ENCODE measurements at places on chromosomes 12 and 14.

GRCh38 chr12:61037792-61038191 lies 1222.4 kb upstream of the USP15 start:
- DNase-seq: no peak

- DNase-seq: peak; percentile 29
Measured at GRCh38 chr14:104563742-104564615, 15.6 kb upstream of the C14orf180 start.

- DNase-seq: no peak
Measured at GRCh38 chr14:78164226-78164853, 5.8 kb upstream of the NRXN3 start.

GRCh38 chr12:127381043-127381668 lies 885.8 kb upstream of the TMEM132C start:
- no peak for DNase-seq

GRCh38 chr12:9588749-9589148 lies 19.0 kb downstream of the KLRB1 start:
- DNase-seq: no peak

DNA sequence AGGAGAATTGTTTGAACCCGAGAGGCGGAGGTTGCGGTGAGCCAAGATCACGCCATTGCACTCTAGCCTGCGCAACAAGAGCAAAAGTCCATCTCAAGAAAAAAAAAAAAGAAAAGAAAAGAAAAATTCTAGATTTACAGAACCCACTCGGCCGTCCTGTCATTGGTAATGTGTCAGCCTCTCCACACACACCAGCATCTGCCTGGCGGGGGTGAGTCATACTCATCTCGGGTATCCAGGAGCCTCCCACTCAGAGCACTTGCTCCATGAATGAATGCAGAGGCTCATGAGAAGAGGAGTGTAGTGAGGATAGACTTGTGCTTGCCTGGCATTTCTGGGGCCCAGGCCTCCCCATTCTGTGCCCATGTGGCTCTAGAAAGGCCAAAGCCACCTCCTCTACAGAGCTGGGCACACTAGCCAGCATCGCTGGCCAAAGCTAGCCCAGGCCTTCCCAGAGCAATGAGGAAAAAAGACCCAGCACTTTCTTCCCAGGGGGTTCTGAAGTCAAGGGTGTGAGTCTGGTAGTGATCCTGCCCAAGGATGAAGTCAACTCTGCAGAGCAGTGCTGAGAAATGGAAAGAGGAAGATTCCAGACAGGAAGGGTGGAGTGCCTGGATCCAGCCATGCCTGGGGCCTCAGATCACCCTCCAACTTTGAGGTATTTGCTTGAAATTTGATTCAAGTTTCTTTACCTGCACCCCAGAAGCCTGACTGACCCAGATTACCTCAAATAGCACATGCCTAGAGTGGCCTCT lies 31.2 kb upstream of the KLC1 start:
- no peak for DNase-seq

DNA sequence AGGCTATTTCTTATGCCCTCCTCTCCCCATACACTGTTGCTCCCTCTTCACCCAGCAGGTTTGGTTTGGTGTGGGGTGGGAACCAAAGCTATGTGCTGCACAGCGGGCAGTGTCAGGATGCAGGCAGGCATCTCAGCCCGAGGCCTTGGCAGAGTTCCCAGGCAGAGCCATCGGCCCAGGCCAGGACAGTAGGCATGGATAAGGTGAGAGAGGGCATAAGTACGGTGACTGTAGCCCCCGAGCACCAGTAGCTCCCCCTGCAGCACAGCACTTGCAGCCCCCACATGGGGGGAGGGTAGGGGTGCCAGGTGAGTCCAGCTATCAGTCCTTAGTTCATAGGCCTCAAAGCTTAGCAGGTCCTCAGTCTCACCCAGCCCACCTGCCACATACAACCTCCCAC lies 7.2 kb downstream of the KLHL33 start:
- DNase-seq: no peak

- DNase-seq: no peak
Measured at GRCh38 chr14:105224845-105225570, 23.3 kb upstream of the BTBD6 start.

DNA sequence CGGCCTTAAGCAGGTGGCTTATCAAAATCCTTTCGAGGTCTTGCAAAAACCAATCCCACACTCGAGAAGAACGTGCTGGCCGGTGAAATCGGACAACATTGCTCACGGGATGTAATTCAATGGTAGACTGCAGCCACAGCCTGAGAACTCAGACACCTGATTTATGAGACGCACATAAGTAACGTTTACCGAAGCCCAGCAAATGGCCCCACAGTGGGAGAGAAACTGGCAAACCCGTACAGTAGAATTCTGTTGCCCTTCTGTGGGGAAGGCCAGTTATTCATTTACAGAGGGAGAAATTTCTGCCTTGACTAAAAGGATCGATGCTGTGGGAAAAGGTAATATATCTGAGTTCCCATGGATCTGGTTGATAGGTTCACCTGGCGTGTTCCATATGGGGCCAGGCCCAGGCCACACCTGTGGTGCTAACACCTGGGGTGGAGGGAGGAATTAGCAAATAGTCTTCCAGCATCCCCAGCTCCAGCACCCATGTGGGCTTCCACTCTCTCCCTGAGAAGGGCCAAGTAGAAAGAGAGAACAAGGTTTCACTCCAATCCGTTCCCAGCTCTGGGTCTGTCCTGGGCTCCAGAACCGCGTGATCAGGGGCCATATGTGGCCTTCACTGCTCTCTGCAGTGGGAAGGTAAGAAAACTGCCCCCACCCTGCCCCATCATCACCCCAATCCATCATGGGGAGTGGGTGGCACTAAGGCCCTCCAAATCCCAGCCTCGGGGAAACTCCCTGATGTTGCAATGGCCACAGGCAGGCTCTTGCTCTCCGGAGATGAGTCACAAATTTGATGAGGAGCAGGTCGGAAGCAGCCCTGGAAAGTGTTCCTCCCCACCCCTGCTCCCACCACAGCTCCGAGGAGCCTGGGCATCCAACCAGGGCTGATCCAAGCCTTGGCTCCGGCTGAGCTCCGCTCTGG lies 12.7 kb downstream of the BDKRB1 start:
- DNase-seq: no peak

- no peak for DNase-seq
Measured at GRCh38 chr12:29148911-29149690, at the start of gene FAR2. TSS of gene FAR2 (plus strand) at chr12:29149278. CDS start at chr12:29270450, 121,172 bp downstream.

- no peak for DNase-seq
Measured at GRCh38 chr12:1030779-1031178, 39.8 kb downstream of the ERC1 start.

GRCh38 chr14:103819503-103820307 lies 27.7 kb downstream of the PPP1R13B start:
- no peak for DNase-seq

DNA sequence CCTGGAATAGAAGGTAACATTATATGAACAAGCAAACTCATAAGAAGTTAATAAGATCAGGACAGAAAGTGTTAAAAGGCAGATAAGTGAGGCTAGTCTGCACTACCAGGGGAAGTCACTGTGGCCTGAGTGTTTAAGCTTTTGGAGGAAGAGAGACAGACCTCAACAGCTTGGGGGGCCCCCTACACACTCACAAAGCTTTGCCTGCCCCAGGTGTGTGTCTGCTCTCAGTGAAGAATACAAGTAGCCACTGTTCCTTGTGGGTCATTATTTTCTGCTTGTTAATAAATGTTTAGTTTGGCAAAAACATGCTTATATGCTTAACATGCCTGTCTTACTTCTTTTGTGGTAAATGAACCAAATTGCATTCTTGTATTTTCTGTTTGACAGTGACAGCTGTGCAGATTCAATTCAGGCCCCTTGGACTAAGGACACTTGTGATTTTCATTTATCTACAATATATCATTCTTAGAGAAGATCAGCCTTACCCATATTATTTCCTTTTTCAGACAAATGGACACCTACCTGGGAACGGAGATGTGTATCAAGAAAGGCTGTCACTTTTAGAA lies 50.7 kb upstream of the C12orf71 start:
- no peak for DNase-seq

- no peak for DNase-seq
Measured at GRCh38 chr12:65962921-65963861, 138.9 kb downstream of the HMGA2 start.

GRCh38 chr12:14905269-14906004 lies 19.8 kb upstream of the MGP start:
- DNase-seq: peak; percentile 88

- DNase-seq: no peak
Measured at GRCh38 chr14:106845286-106846087, 1319.1 kb downstream of the TMEM121 start.

DNA sequence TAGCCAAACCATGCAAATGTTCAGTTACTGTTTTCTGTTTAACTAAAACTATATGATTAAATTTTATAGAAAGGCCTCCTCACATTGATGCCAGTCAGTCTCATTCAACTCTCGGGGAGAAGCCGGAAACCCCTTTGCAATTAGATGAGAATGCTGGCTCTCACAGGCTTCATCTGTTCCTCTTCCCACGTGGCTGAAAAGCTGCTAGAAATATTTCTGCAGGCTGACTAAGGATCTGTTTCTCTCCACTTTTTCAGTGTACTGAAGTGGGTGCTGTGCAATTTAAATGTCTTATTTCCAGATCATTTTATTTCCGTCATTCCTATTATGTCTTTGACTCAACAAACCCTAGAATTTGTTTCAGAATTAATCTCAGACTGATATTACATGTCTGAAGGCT lies 17.4 kb upstream of the KCNH3 start:
- DNase-seq: no peak

GRCh38 chr14:103247169-103247606 lies 86.8 kb upstream of the EIF5 start:
- DNase-seq: no peak

DNA sequence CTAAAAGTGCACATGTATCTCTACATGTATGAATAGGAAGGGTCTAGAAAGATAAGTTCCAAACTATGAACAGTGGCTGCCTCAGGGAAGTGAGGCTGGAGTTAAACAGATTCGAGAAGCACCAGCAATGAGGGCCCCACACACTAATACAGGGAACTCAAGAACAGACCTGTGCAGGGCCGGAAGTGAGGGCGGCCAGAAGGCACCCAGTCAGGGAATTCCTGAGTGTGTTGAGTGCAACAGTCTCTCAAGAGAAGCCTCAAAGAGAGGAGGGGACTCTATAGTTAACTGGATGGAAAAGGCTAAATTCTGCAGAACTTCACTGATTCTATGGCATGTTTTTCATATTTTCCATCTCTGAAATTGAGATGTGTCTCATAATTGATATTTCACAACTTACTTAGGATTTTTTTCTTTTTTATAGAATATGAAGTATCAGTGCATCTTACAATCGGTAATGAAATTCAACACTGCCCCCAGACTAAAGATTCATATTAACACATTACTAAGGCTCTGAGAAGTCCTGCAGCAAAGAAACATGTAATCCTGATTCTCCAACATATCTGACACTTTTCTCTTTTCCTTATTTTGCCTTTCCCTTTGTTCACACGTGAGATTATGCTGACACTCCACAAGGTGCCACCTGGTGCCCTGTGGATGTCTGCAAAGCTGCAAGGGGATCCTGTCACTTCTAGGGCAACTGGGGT lies 61.3 kb downstream of the CHGA start:
- DNase-seq: no peak

DNA sequence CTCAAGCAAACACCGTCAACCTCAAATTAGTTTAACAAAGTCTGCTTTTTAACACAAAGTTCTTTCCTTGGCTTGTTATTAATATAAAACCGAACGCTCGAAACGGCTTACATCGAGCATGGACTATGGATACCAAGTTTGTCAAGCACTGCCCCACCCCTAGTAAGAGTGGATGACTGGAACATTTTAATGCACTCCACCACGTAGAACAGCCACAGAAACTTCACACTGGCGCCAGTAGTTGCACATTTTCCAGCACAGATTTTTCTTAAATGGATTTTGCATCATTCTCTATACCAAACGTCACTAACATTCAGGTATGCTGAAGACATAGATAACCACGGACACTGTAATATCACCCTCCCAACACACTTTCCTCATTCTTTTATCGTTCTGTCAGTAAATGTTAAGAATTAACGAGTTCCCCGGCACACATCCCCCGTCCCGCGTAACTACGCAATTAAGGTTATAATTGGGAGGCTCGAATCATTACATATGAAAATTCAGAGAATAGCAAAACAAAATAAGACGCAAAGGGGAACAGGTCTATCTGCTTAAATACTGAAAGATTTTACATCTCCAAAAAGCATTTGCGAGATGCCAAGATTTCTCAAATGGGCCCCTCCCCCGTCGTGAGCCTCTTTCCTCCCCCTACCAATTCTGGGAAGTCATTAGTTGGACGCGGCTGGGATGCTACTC lies 990 bp downstream of the FERMT2 start:
- no peak for DNase-seq

- DNase-seq: no peak
Measured at GRCh38 chr14:68392393-68393141, 400.3 kb downstream of the ZFP36L1 start.

DNA sequence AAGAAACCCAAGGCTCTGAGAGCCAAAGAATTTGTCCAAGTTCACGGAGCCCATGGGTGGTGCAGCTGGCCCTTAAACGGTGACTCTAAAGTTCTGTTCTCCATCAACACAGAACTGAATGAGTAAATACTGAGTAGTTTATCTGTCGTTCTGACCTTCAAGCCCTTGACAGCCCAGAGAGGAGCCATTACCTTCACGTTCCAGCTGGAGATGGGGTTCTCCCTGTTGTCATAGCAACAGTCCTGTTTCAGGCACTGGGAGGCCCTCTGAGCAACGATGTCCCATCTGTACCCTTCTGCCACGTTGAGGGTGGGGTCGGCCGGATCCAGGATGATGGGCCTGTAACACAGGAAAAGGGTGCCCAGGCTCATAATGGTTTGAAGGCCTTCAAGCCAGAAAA lies 7.5 kb upstream of the C12orf43 start:
- DNase-seq: no peak

DNA sequence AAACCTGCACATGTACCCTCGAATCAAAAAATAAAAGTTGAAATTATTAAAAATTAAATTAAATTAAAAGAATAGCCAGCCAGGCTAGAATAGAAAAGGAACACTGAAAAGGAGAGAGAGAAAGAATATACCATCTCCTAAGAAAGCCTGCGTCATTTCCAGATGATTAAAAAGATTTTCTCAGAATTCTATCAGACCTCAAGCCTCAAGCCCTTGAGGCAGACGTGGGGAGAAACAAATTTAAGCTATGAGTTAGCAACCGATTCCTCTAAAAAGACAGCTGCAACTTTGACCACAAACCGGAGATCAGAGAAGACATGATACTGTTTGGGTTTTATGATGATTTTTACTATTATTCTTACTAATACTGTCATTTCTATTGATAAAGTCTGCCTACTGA lies 138.3 kb downstream of the KSR2 start:
- no peak for DNase-seq

DNA sequence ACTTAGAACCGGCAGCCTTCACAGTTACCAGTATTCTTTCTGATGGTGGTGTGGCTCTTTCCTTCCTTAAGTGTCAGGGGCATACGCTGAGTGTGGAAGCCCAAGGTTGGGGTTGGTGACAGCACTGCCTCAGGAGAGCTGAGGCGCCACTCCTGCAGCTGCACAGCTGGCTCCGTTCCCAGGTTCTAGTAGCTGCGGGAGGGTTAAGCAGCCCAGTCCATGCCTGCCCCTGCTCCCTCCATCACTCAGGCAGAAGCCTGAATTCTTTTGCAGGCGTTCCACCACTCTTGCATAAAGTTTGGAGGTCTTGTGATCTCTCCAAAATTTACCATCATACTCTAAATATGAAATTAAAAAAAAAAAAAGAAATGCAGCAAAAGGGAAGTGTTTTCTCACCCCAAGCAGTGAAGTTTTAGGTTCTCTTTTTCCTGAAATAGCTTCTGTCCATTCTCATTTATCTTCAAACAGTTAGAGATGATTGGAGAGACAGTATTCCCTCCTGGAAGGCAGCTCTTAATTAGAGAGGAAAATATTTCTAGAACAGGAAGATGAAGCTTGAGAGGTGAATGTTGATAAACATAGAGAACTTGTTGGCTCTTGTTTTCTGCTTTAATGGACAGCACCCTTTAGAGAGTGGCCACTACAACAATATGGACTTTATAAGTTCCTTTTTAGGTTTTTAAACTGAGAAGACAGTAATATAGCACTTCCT lies 136.1 kb downstream of the FGD4 start:
- peak; percentile 45 for DNase-seq
